ENCODE measurements at places on chromosomes 2 and 18. TPM values are rescaled to one million over a fixed set of nuclear protein-coding genes. Genes with fewer than 3 reads are reported as not detected.

Gene PJVK
- total RNA-seq, result 2.8 TPM

Gene STARD6
- not detected for total RNA-seq

DNA sequence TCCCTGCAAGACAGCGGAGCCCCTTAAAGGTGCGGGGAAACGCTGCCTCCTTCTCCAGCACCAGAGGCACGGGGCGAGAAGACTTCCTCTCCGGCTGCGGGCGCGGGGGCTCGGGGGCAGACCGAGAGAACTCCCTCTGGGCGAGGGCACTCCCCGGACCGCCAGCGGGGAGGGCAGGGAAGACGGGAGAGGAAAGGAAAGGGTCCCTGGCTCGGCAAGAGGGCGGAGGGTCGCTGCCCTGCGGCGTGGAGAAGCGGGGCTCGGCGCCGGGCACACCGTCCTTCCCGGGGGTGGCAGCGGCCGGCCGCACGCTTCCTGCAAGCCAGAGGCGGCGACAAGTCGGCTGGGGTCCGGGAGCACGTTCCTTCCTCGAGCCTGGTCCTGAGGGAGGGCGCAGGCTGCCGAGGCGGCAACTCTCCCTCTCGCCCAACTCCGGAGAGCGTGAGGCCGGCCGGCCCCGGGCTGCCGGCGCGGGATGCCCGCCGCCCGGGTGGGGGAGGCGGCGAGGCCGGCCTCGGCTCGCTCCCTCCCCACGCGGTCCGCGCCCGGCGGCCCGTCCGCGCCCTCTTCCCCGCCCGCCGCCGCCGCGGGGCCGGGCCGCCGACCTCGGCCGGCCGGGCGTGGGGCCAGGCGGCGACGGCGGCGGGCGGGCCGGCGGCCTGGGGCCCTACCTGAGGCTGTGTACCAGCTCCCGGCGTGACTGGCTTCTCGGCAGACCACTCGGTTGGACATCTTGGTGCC lies 1.1 kb downstream of the MEMO1 start:
- DNase-seq, result peak; percentile 32

DNA sequence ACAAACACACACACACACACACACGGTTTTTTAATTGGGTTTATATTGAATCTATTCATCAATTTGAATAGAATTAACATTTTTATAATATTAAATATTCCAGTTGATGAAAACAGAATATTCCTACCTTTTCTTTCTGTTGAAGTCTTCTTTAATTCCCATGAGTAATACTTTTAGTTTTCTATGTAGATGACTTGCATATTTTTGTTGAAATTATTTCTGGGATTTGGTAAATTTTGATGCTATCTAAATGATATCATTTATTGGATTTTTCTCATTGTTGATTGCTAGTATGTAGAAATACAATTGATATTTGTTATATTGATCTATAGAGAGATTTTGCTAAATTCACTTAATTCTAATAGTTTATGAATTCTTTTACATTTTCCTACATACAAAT lies 12.8 kb upstream of the TCF7L1 start:
- no peak for DNase-seq

DNA sequence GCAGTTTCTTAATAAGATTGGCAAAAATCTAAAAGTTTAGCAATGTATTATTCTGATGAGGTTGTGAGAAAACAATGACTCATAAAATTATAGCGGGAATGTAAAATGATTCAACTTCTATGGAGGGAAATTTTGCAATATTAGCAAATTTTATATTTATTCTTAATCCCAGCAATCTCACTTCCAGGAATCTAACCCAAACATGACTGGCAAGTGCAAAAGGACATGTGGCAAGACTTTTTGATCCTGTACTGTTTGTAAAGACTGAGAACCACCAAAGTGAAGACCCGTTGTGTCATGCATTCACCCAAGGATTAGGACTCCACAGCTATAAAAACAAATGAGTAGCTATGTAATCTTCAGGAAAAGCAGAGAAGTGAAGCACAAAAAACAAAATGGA lies 234.8 kb upstream of the KYNU start:
- no peak for DNase-seq
